ENCODE measurements at places on chromosomes 6 and 20.
A peak's percentile ranks its signal among the peaks of the same experiment; 100 is the strongest.

DNA sequence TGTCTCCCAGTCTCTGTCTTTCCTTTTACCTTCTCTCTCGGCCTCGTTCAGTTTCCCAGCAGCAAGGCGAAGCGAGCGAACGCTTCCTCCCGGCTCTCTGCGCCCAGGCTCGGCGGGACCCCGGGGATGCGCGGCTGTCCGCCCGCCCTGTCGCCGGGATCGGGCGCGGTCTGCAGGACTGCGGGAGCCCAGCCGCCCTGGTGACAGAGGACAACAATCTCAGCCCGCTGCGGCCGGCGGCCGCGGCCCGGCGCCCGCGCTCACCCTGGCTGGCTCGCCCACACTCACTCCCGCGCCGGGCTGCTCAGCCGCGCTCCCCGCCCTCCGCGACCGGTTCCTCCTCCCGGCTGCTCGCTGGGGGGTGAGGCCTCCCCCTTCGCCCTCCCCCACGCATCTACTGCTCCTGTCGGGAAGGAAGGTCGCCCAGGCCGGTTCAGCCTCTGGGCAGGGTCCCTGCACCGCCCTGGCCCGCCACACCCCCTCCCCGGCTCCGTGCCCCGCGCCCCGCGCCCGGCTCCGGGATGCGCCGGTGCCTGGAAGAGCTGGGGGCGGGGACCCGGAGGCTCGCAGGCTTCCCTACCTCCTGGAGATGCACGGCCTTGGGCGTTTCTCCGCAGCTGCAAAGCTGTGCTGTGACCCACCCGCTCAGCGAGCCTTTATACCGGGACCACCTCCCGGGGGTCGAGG lies 410 bp downstream of the SYNE1 start:
- DNase-seq, result peak; percentile 14

- DNase-seq, result no peak
These were observed 31.5 kb upstream of the TBC1D32 start for GRCh38 chr6:121365536-121366521.

DNA sequence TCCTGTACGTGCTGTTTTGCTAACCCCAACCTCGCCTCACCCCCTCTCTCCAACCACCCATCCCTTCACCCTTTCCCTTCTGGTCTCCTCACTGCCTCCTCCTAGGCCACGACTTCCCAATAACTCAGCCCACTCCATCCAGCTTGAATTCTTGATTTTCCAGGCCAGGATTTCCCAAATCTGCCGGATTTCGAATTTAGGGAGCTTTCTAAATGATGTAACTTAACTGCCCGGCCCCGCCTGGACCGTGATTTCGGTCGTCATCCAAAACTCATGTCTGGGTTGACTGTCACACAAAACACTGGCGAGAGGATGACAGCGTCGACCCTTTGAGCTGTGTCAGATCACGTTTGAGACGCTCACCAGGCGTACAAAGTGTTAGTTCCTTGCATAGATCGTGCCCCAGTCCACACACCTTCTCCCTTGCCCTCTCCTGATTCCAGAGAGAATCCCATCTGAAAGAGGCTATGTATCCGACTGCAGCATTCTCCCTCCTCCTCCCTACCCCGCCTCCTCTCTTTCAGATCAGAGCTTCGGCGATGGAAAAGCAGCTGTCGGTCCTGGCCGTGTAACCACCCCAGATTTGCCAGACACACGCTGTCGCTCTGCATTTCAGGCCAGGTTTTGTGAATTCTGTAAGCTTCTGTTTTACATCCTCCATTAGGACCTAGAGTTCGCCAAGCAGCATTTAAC lies 168.2 kb downstream of the GPX5 start:
- no peak for DNase-seq

DNA sequence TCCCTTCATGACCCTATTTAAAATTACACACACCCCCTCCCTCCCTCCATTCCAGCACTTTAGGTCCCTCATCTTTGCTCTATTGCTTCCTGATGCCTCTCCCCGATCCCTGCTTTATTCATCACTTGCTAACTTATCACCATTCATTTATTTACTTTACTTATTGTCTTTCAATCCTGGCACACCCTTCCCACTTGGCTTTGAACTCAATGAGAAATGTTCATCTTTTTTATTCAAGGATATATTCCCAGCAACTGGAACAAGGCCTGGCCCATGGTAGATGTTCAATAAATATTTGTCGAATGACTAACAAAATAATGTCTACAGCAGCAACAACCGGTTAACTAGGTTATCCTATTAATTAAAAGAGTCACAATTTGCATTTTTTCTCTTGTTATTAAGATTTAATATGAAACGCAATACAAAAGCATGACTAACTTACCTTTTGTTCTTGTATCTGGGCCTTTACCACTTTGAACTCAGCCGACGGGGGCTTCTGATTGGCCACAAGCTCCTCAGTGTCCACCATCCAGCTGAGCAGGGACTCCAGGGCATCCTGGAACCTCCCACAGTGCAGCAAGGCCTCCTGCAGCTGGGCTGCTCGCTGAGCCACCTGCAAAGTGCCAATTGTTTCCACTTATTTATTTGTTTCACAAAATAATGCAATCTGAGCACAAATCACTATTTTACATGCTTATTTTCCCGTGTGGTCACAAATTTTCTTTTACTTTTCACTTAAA lies 107.8 kb downstream of the DST start:
- no peak for DNase-seq

DNA sequence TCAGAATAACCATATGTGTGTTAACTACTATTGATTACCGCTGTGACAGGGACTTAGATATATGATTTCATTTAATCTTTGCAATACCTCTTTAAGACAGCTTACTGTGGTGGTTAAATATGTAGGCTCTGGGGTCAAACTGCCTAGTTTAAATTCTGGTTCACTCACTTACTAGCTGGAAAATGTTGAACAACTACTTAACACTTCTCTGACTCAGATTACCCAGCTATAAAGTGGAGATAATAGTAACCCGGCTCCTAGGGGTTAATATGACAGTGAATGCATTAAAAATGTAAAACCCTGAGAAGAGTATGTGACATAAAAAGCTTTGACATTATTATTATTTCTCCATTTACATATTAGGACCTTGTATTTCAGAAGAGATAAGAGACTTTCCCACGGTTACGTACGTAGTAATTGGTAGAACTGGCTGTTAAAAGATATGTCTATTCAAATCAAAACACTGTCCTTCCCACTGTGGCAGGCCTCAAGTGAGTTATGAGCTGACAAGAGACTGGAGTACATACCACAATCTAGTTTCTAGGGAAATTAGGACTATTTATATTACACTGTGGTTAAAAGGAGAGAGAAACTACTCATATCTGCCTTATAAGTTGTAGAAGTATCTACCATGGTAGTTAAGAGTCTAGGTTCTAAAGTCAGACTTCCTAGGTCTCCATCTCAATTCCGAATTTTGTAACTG lies 4.4 kb upstream of the PLCB1 start:
- DNase-seq, result peak; percentile 27

DNA sequence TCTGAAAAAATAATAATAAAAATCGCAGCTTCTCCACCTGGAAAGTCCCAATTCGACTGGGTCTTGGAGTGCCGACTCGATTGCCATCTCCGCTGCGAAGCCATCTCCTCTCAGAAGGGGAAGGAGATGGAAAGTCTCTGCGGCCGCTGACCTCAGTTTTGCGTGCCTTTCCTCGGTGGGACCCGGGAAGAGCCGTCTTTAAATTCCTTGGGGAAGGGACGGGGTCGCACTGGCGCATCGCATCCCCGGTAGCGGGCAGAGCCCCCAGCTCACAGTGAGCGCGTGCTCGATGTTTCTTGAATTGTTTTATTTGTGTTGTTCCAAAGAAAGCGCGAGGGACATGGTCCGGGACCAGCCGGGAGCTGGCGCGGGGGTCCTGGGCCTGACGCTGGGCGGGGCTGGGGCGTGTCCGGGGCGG lies 270 bp upstream of the TIAM2 start:
- no peak for DNase-seq

- peak; percentile 36 for DNase-seq
These were observed 6.9 kb upstream of the HELZ2 start for GRCh38 chr20:63580796-63581461.

GRCh38 chr6:140078561-140079125 lies 704.2 kb upstream of the CITED2 start:
- DNase-seq, result peak; percentile 100

GRCh38 chr6:51620971-51621370 lies 466.4 kb downstream of the PKHD1 start:
- DNase-seq, result no peak

- no peak for DNase-seq
These were observed 539 bp downstream of the CDYL start for GRCh38 chr6:4776493-4777393.

DNA sequence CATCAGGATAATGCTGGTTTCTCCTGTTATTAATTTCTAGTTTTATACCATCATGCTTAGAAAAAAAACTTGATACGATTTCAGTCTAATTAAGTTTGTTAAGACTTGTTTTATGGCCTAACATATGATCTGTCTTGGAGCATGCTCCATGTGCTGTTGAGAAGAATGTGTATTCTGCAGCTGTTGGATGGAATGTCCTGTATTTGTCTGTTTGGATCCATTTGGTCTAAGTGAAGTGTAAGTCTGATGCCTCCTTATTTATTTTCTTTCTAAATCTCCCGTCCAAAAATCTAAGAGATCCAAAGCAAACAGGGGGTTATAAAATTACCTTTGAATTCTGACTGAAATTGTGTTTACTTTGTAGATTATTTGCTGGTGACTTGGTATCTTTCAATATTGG lies 30.0 kb upstream of the PRND start:
- no peak for DNase-seq

DNA sequence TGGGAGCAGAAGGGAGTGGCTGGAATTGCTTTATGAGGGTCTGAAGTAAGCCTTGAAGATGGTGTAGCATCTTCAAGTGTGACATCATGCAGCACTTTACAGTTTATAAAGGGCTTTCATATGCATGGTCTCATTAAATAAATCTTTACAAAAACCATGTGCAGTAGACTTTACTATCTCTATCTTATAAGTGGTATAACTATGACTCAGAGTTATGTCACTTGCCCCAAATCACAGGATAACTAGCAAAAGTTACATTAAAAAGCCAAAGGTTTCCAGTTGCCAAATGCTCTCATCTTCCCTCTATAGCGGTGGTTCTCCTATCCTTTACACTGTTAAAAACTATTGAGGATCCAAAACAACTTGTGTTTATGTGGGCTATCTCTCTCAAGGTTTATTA lies 687.7 kb upstream of the MARCKS start:
- DNase-seq, result peak; percentile 37

- no peak for DNase-seq
These were observed 135.3 kb upstream of the EEF1E1 start for GRCh38 chr6:8237668-8238067.

DNA sequence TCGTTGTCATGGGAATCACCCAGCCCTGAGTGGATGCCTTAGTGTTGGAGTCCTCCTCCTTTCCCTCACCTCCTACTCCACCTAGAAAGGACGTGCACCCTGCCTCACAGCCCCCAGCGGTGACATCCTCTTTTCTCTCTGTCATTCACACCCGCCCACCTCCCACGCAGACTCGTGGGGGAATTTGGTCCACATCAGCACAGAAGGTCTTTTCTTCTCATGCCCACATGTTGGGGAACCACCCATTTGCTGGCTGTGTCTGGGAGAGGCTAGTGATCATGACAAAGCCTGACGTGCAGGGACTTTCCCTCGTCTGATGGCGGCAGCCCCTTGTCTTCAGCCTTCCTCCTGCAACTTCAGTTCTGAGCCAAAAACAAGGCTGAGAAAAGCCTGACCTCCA lies 96.0 kb upstream of the CNKSR3 start:
- DNase-seq, result no peak
